ENCODE measurements at places on chromosomes 1 and 21.

DNA sequence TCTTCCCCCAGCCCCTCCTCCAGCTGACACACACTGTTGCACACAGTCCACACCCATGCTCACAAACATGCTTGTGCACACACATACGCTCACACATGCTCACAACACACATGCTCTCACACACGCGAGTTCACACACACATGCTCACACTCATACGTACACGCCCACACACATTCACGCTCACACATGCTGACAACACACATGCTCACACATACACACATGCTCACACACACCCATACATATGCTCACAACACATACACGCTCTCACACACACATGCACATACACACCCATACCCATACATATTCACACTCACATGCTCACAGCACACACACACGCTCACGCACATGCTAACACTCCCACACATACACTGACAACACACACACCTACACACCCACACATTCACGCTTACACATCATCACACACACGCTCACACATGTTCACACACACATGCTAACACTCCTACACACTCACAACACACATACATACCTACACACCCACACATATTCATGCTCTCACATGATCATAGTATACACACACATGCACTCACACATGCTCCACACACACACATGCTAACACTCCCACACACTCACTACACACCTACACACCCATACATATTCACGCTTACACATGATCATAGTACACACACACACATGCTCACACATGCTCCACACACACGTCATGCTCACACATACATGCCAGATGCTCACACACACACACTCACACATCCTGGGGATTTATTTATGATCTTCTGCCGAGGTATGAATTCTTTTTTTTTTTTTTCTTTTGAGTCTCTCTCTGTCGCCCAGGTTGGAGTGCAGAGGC, 10.7 kb downstream of the DRAXIN start:
- no peak for DNase-seq

DNA sequence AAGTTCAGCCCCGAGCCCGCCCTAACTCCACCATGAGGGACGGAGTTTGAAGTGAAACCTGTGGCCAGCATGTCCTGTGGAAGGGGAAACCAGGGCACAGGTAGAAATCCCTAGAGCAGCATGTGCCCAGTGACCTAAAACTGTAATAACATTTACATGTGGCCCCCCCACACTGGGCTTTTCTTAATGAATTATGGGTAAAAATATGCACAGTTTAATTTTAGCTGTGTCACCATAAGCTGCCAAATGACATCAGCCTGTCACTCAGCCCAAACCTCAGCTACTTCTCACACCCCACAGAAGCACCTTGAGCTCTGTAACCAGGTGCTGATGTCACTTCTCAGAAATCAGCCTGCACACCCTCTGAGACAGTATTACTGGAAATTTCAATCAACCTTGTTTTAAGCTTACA, 50.0 kb upstream of the SLC19A1 start:
- DNase-seq: peak; percentile 1

- no peak for DNase-seq
These were observed 279.5 kb downstream of the FOXD2 start for GRCh38 chr1:47717341-47717740.

- no peak for DNase-seq
These were observed 56.8 kb upstream of the SLC30A10 start for GRCh38 chr1:219985169-219985568.

- no peak for DNase-seq
These were observed 204.5 kb upstream of the HMCN1 start for GRCh38 chr1:185529673-185530072.

GRCh38 chr1:39933956-39934941, 20.7 kb upstream of the MFSD2A start:
- DNase-seq: peak; percentile 99

DNA sequence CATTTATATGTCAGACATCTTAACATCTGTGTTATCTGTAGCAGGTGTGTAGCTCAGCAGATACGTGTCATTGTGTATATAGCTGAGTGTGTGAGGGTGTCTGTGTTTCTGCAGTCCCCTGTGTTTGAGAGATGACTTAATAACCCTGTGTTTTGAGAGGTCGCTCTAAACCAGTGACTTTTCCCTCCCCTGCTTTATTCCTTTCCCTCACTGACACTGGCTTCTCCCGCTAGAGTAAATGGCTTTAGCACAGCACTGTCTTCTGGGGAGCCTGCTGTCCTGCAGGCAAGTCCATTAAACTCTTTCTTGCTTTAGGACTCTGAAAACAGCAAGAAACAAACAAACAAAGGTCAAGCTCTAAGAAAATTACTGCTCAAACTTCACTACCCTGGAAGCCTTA, 53.0 kb downstream of the VANGL1 start:
- no peak for DNase-seq

DNA sequence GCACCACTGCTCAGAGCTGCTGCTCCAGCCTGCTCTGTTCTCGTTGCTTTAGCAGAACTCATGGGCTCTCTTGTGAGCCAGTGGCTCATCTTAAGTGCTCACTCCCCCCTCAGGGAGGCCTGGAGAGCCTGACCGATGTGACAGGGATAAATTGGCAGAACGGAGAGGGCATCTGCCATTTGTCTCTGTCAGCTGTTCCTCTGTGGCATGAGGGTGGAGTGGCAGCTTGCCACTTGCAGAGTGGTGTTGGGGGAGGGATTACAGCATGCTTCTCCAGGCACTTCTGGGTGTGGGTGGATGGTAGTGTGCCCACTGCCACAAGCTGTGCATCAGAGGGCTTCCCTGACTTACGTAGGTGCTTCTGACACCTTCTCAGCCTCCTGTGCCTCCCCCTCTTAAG, 229.5 kb downstream of the PAPPA2 start:
- no peak for DNase-seq

DNA sequence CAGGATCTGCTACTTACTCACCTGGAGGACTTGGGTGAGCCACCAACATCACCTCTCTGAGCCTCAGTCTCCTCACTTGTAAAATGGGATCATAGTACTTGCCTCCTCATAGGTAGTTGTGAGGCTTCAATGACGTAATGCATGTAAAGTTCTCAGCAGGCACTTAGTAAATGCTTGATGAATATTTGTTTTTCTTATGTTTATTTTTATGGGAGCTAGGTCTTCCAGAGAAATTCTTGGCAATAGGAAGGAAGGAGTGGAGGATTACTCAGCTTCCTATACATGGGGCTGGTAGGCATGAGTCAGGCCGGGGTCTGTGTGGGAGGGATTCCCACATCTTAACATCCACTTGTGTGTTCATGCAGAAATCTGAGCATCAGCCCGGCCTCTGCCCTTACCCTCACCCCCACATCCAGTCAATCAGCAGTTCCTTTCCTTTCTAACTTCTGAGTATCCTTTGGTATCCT, 95.4 kb upstream of the USP24 start:
- DNase-seq: no peak

DNA sequence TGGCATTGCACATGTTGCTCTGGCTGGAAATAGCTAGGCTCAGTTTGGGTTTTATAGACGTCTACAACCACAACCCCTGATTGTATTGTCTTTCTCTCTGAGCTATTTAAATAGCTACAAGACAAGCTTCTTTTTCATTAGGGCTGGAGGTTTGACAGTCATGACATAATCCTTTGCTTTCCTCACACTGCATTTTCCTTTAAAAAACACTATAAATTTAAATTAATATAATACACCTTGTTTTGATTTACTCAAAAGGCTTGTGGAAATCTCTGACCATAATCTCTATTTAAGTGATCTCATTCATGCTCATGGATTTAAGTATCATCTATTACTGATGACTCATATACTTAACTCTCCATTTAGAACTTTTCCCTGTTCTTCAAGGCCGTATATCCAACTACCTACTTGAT, 50.4 kb upstream of the PTGFR start:
- no peak for DNase-seq

DNA sequence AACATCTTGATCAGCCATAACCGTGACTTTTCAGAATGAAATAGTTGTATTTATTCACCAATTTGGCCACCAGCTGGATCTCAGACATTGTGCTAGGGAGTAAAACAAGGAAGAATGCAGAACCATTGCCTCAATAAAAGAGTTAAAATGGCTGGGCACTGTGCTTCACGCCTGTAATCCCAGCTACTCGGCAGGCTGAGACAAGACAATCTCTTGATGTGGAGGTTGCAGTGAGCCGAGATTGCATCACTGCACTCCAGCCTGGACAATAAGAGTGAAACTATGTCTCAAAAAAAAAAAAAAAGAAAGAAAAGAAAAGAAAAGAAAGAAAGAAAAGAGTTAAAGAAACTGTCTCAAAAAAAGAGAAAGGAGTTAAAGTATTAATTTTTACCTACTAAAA, 199.5 kb downstream of the TPR start:
- peak; percentile 33 for DNase-seq

DNA sequence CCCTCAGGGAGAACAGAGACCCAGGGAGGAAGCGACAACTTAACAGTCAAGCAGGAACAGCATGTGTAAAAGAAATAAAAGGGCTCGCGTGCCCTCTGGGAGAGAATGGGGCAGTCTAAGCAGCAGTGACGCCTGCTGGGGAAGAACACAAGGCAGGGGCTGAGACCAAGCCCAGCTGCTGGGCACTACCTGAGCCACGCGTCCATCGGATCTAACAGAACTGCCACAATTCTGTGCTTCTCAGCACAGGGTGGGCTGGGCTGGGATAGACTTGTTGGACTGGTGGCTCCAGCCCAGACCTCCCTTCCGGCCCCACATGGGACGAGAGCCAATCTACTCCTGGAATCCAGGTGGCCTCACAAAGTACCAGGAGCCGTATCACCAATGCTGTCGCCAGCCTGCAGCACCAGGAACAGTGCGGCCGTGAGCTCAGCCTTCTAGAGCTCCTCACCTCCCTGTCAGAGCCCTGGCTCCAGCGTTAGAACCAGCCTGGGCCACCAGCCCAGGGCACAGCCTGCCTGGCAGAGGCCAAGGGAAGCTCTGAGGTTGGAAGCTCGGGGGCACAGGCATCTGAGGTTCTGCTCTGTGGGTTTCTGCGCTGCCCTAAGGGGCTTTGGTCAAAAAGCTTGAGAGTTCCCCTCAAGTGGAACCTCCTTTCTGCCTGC, 7.4 kb downstream of the LRRC47 start:
- DNase-seq: no peak

GRCh38 chr1:152039461-152039860, 2.7 kb upstream of the S100A11 start:
- DNase-seq: no peak

- DNase-seq: peak; percentile 25
These were observed 768 bp upstream of the RIIAD1 start for GRCh38 chr1:151720554-151720953.

GRCh38 chr21:43736224-43736883, 17.4 kb downstream of the PDXK start:
- DNase-seq: no peak

DNA sequence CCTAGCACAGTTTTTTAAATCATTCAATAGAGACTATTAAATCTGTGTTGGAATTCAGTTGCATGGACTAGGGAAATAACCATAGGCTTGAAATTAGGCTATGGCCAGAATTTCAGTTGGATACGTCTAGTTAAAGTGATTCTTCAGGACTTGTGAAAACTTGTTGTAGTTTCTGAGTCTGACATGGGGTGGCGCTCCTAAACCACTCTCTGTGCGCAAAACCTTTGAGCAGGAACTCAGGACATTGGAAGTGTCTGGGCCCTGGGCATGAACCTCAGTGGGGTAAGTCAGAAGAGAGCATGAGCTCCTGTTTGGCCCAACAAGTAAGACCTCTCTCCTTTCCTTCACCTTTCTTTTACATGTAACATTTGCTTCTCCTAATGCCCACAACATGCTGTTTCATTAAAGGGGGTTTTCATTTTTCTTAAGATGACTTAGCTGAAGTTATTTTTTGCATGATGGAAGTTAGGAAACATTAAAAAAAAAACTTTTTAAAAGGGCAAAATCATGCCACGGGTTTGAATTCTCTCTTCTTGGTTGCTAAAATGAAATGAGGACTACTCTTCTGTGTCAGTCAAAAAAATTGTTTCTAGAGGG, 17.1 kb upstream of the CCDC190 start:
- peak; percentile 58 for DNase-seq

DNA sequence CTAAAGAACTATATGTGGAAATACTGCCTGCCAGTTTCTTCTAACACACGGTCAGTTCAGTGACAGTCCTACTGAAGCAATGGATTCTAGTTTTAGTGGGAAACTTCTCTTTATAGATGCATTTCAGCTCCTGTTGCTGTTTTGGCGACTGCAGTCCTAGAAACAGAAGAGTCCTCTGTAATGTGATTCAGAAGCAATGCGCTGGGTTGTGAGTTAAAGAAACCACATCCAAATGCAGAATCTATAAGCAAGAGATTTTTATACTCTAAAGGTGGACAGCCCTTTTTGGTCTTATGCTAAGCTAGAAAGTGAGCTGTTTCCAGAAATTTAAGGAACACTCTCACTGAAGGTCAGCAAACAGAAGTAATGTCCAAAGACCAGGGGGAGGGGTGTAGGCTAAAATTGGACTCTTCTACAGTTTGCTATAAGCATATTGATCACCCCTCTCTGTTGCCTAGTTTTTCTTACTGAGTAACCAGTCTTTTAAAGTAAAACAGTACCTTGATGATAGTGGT, 30.8 kb downstream of the DUSP10 start:
- DNase-seq: peak; percentile 34

GRCh38 chr1:226626577-226626956, 78.0 kb downstream of the STUM start:
- DNase-seq: peak; percentile 63

- no peak for DNase-seq
These were observed 306.9 kb downstream of the KIF26B start for GRCh38 chr1:245461681-245462080.

- DNase-seq: no peak
These were observed 12.5 kb upstream of the TTC22 start for GRCh38 chr1:54813485-54814125.

DNA sequence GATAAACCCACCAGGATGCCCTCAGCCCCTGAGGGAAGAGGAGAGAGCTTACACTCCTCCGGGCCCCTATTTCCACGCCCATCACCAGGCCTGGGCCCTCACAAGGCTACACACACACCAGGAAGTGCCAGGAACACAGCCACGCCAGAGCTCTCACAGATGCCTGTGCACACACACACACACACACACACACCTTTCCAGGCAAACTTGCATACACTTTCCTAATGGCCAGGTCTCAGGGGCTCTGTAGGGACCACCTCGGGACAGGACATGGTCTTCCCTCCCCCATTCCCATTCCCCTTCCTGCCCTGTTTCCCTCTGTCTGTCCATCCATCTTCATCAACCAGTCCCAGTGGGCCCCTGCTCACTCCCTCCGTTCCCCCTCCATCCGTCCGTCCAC, 9.7 kb upstream of the EPHA2 start:
- DNase-seq: no peak

- DNase-seq: no peak
These were observed 2.6 kb downstream of the EFHD2 start for GRCh38 chr1:15412175-15412800.

GRCh38 chr1:172165403-172165802, 255.1 kb upstream of the C1orf105 start:
- no peak for DNase-seq
